Stimulated activated CD4-positive, alpha-beta T cell treated with anti-CD3 and anti-CD28 coated beads, TNF-alpha, amount 100 ng/mL, for 1 hour (primary cell): ENCODE measurements at places on chromosomes 1 and 21.

- no peak for DNase-seq
Observed at GRCh38 chr1:20442920-20443625, 42.9 kb downstream of the CAMK2N1 start.

DNA sequence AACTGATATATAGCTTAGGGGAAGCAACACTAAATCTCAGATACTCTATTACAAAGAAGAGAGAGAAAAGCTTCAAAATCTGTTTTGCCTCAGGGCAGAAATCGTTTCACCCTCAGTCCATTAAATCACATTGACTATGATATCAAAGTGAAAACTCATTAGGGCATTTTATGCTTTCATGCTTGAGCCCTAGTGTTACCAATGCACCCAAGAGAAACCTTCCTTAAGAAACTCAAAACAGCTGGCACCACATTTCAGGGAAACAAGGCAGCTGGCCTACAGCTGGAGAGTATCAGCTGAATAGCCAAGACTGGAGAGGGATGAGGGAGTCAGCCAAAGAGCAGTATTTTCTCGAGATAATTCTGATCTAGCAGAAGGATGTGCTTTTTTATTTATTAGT, 14.9 kb downstream of the COLGALT2 start:
- DNase-seq: no peak

- no peak for DNase-seq
Observed at GRCh38 chr1:233078396-233078795, 128.0 kb downstream of the NTPCR start.

DNA sequence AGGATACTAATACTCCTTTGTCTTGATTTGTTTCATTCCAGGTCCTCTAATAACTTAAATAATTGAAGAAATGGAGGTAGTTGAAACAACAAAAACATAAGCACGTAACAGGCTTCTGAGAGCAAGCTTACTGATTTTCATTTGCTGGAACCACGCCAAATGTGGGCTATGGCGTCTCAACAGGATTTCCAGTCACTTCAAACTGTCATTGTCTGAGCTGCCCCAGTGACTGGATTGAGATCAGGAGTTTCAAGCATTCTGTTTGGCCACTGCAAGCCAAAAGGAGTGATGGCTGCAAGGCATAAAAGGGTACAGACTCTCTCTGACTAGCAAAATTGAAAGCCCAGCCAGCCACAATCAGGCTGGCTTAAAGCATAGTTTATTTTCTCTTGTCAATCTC, 289.9 kb downstream of the DPYD start:
- DNase-seq: no peak

DNA sequence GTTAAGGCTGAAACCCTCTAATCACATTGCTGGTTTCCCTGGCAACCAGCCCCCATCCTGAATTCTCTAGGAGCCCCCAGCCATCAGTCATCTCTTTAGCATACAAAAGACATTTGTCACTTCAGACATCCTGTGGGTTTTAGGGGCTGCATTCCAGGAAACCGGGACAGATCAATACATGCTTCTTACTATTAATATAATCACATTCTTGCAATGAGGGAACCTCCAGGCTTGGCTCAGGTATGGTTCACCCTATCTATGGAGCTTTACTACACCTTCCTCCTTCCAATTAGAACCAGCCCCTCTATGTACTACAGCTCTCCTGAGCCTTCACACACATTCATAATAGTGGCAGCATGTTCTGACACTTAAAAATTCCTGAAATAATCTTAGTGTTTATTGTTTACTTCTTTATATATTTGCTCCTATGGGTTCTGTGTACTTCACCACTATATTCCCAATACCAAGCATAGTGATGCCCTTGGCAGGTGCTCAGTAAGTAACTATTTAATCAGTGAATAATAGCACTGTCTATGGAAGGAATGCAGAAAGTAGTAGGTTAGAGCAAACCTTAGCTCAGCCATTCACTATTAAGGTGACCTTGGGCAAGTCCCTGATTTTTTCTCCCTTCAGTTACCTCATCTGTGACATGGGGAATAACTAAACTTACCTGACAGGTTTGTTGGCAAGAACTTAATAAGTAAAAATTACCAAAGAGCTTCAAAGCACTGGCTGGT, 59.6 kb downstream of the ZNF678 start:
- no peak for DNase-seq

DNA sequence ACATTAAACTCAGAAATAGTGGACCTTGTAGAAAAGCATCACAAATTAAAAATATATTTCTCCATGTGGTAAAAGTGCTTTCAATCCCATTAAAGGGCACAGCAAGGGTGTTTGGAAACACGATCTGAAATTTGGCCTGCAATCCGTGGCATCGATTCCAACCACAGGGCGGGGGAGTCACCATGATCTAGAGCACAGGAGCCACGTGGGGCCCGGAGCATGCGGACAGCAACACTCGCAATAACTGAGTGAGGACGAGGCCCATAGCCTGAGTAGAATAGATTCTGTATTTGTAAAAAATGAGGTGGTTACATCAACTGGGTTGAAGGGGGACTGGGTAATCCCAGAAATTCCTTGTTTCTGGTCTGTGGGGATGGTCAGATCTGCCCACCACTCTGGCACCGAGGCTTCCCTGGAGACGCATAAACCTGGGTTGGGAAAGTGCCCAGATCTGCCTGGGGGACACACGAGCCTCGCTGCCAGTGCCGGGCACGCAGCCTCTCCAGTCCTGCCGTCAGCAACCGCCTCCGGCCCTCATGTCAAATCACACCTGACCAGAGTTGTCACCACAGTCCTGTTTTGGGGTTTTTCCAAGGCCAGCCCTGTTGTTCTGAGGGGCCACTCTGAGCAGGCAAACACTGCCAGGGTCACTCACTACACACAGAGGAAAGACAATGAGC, 104.3 kb downstream of the PGBD5 start:
- no peak for DNase-seq

- no peak for DNase-seq
Observed at GRCh38 chr1:183487674-183488442, 15.6 kb downstream of the SMG7 start.

DNA sequence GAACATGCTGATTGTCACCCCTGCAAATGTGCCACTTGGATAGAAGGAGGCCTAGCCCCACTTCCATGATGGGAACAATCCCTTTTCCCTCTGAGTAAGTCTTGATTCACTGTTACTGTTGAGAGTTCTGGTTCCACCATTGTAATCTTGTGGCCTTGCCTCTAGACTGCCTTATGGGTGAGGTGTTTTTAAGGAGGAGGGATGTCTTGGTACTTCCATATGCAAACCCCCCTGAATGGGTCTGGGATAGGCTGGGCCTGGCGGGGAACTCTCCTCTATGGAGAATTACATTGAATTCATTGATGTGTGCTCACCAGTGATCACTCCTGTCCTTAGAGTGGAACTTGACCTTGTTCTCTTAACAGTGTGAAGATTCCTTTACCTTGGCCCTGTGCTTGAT, 5.8 kb downstream of the GALNT2 start:
- DNase-seq: no peak

DNA sequence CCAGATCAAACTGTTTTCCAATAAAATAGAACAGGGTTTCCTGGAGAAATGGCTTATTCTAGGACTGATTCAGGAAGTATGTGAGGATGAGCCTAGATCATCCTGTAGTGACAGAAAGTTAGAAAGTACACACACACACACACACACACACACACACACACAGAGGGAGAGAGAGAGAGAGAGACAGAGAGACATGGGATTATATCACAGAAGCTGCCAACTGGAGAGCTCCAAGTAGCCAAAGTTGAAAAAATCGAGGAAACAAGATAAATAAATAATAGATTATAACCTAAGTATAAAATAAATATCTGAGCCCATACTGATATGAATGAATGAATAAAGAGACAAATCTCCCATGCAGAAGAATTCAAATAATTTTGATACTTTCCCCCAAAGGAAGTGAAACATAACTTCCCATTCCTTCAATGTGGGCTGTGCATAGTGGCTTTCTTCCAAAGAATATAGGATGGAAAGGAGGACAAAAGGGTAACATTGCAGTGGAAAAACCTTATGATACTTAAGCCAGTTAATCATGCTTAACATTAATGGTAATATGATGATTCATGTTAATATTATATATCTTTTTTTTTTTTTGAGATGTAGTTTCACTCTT, 171.6 kb downstream of the NTPCR start:
- no peak for DNase-seq

DNA sequence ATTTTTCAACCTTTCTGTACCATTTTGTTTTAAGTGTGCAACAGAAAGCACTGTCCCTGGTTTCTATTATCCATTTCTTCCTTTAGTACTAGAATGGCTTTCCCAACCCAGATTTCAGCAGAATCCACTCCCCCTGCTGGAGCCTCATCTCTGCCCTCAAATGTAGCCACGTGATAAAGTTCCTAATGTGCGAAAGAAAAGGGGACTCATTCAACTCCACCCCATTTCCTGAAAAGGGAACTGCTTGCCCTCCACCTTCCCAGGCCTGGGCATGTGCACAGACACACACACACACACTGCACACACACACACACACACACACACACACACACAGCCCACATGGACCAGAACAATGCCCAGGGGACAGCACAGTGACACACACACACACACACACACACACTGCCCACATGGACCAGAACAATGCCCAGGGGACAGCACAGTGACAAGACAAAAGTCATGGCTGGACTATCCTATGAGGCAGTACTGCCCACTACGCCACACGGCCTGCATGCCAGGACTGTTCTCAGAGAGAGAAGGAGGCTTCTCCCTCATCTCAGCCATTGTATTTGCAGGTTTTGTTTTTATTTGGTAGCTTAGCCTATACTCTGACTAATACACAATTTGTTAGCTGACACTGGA, 33.2 kb downstream of the PACC1 start:
- DNase-seq: no peak
